ENCODE measurements at places on chromosomes 1 and 21.

GRCh38 chr1:47931395-47931794 is 65.8 kb downstream of the TRABD2B start:
- DNase-seq: no peak

GRCh38 chr1:162561616-162562469 is at the start of gene UAP1:
TSS of gene UAP1 (plus strand) at chr1:162561722. CDS start at chr1:162566069, 4,347 bp downstream.
- DNase-seq: no peak

DNA sequence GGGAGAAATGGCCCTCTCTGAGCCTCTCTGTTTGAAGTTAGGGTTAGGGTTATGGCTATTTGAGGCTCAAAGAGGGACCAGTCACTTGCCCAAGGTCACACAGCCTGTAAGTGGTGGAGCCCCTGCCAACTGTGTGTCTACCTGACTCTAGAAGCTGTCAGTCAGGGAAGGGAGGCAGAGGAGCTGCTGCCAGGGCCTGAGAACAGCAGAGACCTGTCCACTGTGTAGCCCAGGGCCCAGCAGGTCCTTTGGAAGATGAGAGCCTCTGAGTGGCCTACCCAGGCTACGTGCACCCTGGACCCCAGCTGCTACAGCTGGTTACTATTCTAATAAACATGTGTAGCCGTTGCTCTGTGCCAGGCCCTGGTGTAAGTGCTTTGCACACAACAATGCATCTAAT is 15.1 kb upstream of the EDN2 start:
- DNase-seq: no peak

GRCh38 chr1:37393173-37394120 is 80.9 kb upstream of the ZC3H12A start:
- no peak for DNase-seq

GRCh38 chr1:44326821-44327465 is 28.1 kb downstream of the ERI3 start:
- no peak for DNase-seq

GRCh38 chr1:20357796-20358195 is 67.1 kb downstream of the VWA5B1 start:
- DNase-seq: no peak

DNA sequence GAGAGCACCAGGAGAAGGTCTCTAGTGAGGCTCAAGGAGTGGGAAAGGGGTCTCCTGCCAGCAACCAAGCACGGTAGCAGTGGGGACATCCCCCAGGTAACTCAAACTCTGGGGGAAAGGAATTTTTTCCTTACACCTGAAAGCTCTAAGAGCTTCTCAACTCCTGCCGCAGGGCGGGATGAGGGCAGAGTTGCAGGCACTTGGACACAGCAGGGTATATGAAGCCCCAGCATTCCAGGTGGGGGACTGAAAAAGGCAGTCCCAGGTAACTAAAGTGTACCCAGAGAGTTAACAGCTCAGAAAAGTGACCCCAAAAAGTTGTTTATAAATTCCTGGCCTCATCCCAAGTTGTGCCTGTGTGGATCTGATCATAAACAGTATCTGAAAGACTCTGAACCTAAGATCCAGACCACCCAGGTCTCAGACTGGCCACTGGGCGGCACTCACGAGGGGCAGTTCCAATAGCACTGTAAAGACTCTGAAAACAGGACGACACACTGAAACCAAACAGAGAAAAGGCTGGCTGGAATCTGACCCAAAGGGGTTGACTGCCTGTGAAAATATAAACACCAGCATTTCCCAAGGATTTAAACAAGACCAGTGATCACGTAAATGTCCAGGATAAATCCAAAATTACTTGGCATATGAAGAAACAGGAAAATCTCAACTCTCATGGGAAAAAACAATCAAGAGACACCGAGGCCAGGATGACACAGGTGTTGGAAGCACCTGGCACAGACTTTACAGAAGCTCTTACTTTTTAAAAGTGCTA is 47.5 kb downstream of the HSF2BP start:
- DNase-seq: no peak

DNA sequence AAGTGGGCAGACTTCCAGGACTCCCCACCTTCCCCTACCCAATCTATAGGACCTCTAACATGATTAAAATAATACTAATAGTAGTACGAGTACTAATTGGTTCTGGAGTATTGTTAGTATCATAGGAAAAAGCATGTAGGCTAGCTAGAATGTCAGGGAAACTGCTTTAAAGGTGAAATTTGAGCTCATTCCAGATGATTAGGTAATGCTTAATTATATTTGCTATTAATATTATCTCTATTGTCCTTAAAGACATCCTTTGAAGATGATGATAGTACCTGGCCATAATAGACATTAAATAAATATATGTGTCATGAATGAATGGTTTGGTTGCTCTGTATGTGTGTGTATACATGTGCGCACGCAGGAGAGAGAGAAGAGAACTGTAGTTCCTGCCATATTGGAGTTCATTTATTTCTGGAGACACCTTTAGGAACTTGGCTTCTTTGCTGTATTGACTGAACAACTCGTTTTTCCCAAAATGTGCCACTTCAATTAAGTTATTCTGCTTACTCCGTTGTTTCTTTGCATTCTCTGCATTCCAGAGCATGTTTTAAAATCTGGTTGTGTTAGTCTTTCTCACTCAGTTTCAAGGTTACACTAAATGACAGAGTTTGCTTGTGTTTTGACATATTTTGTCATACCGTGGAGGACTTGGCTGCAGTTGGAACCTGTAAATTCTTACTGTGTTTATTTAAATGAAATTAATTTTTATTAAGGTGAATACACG is 117.1 kb downstream of the OSBPL9 start:
- DNase-seq: no peak

DNA sequence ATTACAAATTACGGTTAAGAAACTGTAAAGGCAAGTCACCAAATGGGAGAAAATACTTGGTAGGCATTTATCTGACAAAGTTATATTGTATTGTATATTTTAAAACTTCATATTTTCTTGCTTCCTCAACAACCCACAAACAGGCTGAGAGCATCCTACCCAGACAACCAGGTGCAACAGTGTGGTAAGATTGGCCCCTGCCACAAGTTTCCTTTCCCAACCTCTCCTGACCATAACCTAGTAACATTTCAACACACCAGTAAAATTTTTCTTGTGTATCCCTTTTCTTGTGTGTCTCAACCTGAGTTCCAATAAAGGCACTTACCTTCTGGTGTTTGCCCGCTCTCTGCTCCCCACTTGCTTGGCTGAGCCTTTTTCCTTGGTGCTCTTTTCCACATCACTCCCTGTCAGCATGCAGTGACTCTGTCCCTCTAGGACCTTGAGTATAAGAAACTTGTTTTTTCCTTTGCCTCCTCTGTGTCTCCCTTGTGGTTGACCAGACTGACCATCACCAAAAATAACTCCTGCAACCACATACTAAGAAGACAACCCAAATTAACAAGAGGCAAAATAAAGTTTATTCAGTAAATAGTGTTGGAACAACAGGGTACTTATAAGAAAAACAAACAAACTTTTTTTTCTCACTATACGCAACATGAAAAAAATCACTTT is 40.9 kb downstream of the FCRL3 start:
- DNase-seq: no peak

All from thoracic aorta (tissue), 2 donors.